Cerebellum (tissue), 4 donors: ENCODE measurements at places on chromosomes 2 and 18. TPM values are rescaled to one million over a fixed set of nuclear protein-coding genes. Genes with fewer than 3 reads are reported as not detected.

- no peak for DNase-seq
Measured at GRCh38 chr2:101440127-101440738, 34.7 kb downstream of the RFX8 start.

GRCh38 chr18:48142994-48143393 is 212.5 kb upstream of the SMAD2 start:
- no peak for DNase-seq

DNA sequence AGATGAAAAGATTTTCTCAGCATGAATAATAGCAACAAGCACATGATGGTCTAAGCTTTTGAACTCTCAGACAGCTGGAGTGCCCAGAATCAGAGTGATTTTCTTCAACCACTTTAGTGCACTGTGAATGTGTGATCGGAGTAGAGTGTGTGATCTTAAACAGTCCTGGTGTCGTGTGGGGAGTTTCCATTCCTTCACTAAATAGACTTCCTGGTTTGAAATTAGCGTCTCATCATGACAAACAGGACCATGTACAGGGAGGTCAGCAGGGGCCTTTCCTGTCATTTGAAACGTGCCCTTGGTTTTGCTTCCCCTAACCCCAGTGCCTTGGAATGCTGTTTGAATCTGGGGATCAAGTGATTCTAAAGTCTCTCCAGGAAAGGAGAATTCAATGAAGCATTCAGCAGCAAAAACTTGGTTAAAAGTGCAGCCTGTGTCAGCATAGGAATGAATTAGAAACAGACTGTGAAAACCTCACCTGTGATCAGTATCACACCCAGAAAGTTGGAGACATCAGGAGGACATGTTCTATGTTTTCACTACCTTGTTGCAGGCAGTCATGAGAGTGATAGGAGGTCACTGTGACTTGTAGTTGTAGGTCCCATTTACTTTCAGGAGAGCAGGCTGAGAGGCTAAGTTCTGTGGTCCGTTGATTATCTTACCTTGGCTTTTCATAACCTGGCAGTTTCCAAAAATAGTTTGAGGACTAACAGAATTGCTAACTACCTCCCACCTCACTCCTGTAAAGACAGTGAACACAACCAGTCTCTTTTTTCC is 400.3 kb downstream of the MTX2 start:
- DNase-seq, result no peak

DNA sequence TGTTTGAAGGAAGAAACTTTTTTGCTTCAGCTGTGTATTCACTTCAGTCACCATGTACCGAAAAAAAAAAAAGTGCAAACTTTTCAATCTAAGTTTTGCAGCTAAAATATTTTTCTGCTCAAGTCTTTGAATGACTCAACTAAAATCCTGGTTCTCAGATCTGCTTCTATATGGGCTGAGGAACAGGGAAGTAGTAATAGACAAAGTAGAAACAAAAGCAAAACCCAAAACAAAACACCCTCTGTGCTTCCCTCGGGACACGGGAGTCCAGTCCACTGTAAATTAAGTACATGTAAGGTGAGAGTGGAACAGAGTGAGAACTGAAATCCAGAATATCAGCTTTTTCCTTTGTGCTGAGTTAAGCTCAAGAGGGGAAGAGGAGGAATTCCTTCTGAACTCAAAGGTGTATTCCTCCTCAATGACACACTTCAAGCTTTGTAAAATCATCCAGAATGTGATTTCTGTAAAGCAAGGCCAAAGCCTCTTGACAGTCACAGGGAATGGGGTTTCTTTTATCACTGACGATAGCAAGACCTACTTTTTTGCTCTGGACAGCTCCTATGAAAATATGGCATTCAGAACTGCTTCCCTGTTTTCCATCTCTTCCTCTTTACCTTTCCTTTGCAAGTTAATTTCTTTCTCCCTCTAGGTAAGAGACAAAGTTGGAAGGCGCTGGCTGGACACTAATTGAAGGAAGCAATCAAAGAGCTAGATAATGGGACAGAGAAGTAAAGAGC is 433.5 kb upstream of the MMADHC start:
- no peak for DNase-seq

DNA sequence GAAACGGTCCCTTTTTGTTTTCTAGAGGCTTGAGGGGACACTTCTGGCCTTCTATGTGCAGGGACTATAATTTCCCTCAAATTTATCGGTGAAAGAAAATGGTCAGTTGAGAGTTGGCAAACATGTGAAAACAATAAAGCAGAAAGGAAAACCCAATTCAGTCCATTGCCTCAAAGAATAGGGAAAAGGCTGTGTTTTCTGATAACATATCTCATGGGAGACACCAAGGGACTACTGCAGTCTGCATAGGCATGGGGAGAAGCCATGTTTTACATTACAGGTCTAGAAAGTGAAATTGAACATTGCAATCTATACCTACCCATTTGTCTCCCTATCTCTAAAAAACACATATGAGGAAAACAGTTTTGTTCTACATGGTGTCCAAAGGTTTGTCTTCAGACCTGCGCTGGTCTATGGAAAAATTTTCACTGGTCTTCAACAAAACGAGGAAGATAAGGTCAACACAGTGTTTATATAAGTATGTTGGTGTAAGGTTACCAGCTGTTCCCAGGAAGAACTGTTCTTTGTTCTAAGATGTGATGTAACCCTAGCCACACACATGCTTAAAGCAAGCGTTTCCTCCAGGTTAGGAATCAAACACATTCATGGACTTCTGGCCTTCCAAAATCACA is 179.7 kb downstream of the MREG start:
- no peak for DNase-seq

DNA sequence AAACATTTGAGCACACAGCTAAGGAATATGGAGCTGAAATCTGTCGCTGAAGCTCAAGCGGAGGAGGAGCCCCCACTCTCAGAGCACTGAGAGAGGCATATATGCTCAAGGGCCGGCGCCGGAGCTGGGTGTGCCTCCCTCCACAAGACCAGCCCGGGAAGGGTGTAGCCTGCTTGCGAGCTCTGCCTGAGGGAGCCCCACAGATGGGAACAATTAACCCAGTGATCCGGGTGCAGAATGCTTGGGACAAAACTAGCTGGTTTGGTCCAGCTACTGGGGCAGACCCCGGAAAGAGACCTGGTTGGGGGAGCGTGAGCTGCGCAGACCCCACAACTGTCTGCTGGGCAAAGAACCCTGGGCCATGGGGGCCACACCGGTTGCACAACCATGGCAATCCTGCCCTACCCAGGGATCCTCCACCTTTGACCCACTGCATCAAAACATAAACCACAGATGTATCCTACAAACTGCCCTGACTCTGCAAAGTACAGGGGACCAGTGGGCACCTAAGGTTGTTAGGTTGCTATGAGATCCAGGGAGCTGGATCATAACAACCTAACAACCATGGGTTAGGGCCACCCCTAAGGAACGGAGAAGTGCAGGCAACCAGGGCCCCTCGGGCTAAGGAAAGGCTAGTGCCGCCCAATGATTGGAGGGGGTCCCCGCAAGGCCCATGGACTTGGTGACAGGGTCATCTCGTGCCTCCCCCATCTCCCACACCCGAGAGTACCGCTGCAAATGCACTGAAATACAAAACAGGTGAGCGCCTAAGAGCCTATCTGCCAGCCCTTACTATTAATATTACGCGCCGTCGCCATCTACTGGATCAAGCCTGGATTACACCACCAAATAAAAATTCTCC is 53.4 kb upstream of the SCN1A start:
- DNase-seq, result peak; percentile 4

- no peak for DNase-seq
Measured at GRCh38 chr2:195447323-195447975, 209.6 kb upstream of the SLC39A10 start.

- no peak for DNase-seq
Measured at GRCh38 chr2:195471163-195471562, 185.9 kb upstream of the SLC39A10 start.

GRCh38 chr2:149002891-149003740 is 35.4 kb upstream of the LYPD6B start:
- no peak for DNase-seq

DNA sequence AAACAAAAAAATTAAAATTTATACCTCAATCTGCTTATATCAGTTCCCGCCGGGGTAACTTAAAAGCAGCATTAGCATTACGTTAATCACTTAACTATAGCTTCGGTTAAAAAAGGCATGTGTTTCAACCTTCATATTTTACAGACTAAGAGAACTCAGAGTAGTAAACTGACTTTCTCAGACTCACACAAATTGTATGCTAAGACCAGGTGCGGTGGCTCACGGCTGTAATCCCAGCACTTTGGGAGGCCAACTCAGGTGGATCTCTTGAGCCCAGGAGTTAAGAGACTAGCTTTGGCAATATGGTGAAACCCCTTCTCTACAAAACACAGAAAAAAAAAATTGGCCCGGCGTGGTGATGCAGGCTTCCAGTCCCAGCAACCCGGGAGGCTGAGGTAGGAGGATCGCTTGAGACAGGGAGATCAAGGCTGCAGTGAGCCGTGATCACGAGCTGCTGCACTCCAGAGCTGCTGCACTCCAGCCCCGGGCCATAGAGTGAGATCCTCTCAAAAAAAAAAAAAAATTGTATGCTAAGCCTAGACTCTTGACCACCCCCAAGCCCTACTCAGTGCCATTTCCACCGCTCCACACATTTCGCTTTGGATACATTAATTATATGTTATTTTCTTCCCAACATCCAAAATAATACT is 2.4 kb downstream of the HNRNPLL start:
- no peak for DNase-seq

GRCh38 chr18:34342960-34343359 is 118.2 kb upstream of the NOL4 start:
- DNase-seq, result no peak

DNA sequence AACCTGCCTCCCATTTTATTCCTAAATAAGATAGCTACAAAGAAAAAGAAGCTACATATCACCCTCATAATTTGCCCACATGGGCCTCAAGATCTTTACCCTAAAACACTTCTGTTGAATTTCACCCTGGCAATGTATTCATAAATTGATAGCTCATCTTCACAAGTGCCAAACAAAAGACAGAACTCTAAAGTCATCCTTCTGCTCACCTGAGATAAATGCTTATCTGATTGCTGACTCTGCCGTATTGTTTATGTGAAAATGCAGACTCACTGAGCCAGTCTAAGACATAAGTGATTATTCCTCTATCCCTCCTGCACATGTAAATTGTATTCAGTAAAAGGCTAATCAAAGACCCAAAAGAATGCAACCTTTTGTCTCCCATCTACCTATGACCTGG is 2.0 kb downstream of the RDH14 start:
- DNase-seq, result no peak

DNA sequence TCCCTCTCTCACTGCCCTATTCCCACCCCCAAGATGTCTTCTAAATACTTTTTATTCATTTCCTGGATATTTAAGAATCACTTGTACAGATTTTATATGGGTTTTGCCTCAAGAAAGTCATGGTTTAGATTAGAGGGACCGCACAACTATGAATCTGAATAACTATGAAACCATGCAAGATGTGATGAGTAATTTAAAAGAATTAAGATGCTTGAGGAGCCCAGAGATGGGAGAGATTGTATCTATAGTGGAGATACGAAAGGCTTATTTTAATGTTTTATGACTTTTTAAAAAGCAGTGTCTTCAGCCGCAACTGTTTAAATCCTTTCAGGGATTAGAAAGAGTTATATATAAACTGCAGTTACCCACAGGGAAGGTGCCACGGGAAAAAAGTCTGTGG is 324.1 kb downstream of the LPIN1 start:
- DNase-seq, result no peak

DNA sequence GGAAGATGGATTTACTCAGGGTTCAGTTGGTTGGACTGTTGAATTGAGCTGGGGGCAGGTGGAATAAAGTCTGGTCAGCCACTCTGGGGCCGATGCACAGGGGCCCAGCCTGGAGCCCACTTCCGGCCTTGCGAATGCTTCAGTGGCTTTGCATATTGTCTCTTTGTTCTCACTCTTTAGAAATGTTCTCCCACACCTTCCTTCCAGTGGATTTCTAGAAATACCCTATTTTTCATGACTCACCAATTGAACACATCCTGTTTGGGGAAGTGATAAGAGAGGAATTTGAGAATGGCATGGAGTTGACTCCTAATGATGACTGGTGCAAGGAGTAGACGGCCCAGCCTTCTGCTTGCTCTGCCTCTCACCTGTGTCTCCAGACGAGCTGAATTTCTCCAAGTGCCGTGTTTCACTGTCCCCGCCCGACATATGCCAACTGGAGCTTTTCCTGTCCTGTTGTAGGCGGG is 28.1 kb downstream of the ASAP2 start:
- DNase-seq, result peak; percentile 68

DNA sequence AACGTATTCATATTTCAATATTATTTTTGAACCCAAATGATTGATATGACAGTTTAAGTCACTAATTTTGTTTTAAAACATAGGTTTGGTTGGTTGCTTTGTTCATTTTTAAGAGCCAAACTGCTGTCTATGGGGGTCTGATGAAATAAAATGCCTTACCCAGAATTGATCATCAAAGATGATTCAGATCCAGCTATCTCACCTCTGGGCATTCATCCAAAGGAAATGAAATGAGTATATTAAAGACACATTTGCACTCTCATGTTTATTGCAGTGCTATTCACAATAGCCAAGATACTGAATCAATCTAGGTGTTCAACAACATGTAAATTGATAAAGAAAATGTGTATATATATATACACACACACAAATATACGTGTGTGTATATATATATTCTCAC is 326.9 kb upstream of the GULP1 start:
- no peak for DNase-seq

GRCh38 chr2:169137924-169138323 is 68.6 kb downstream of the DHRS9 start:
- no peak for DNase-seq

- no peak for DNase-seq
Measured at GRCh38 chr18:22340331-22340730, 77.4 kb downstream of the CTAGE1 start.

GRCh38 chr18:51425475-51425874 is 228.0 kb upstream of the MEX3C start:
- DNase-seq, result no peak

The CDH2 gene
- 134 TPM for total RNA-seq

The SIGLEC15 gene
- 0.18 TPM for total RNA-seq

The STRN gene
- total RNA-seq, result 26.3 TPM

The TACR1 gene
- 1.00 TPM for total RNA-seq

The TWSG1 gene
- total RNA-seq, result 25.5 TPM

The LRRC30 gene
- total RNA-seq, result not detected

The ICOS gene
- total RNA-seq, result not detected

The G6PC2 gene
- not detected for total RNA-seq
